ENCODE measurements at places on chromosomes 11 and 22. TPM values are rescaled to one million over a fixed set of nuclear protein-coding genes. Genes with fewer than 3 reads are reported as not detected.

PKNOX2 gene
- 17.5 TPM for polyA plus RNA-seq

FAM118B gene
- 28.8 TPM for polyA plus RNA-seq

RNASEH2C gene
- polyA plus RNA-seq = 41.3 TPM

PKP3 gene
- polyA plus RNA-seq = 11.1 TPM

SSTR3 gene
- polyA plus RNA-seq = 0.07 TPM

DNA sequence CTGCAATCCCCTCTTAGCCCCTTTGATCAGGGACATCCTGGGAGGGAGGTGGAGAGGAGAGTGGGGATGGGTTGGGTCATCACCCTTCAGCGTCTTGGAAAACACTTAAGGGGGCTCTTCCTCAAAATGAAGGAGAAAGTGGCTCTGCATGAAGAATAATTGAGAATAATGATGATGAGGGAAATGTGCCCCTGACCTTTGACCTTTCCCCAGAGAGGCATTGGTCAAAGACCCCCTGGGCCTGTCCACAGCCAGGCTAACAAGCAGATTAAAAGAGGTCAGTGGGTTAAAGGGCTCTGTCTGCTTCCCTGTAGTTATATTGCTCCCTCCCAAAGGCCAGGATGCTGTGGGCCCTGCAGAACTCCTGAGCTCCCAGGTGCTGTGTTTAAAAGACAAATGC lies 68.7 kb downstream of the NAV2 start:
- no peak for DNase-seq

DNA sequence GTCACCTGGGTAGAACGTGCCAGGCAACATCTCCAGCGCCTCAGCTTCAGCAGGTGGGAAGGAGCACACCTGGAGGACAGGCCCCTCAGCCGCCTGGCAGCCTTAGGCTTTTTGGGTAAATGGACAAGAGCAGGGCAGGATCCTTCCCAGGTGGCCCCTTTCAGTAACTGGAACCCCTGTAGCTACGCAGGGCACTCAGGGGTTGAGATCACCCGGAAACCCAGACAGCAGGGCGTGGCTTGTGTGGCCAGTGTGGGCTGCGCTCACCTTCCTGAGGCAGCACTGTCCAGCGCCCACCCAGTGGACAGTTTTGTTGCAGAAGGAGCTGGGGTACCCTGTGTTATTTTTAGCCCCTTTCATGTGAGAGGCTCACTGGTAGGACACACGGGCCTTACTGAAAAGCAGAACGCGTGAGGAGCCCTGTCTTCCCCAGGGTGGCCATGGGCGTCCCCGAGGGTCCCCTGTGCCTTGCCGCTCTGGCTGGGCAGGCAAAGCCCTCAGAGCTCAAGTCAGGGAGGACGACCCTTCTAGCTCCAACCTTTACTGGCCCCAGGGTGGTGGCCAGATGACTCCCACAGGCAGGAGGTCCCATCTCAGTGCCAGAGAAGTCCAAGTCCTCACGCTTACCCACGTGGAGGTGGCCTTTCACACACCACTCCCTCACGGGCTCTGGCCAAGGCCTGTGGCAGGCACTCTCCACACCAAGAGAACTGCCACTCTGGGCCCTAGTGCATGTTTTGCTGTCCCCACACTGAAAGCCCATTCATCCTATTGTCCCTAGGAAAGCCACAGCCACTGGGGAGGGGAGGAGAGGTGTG lies 75.8 kb downstream of the CTTN start:
- no peak for DNase-seq

- DNase-seq = peak; percentile 50
These were observed 435.1 kb upstream of the DDI1 start for GRCh38 chr11:103601225-103601846.

- no peak for DNase-seq
These were observed 65.8 kb upstream of the WNT7B start for GRCh38 chr22:46042786-46043185.
